Dermis blood vessel endothelial cell (primary cell): ENCODE measurements at places on chromosomes 5 and 9. TPM values are rescaled to one million over a fixed set of nuclear protein-coding genes. Genes with fewer than 3 reads are reported as not detected.

The PDGFRB gene
- 9.9 and 17.0 TPM in 2 replicates for total RNA-seq

The DNAI1 gene
- total RNA-seq: not detected in 2 replicates

The KIF12 gene
- total RNA-seq: 0.14 and 0.17 TPM in 2 replicates

The IL5 gene
- not detected in 2 replicates for total RNA-seq

The ARSI gene
- 0.28 and 0.68 TPM in 2 replicates for total RNA-seq

The KIF27 gene
- total RNA-seq: 2.7 and 4.4 TPM in 2 replicates

The IL17B gene
- total RNA-seq: not detected in 2 replicates

The PCDHB13 gene
- total RNA-seq: 1.4 TPM in 2 replicates

The GNG10 gene
- 72.0 and 106 TPM in 2 replicates for total RNA-seq

The DDX4 gene
- 0.17 TPM in 1 of 2 replicates, not detected in the other for total RNA-seq

DNA sequence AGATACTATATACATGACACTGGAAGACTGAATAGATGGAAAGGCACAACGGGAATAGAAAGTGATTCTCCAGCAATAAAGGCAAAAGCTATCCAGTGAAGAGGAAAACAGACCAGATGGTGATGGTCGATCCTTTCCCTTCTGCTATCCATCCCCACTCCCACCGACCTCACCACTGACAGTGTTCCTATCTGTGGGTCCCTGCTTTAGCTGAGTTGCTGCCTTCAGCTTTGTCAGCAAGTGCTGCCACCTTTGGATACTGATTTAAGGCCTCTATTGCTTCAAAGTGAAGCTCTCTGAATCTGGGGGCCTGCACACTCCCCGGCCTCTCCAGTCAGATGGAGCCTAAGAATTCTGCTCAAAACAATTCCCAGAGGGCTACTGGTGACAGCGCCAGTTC is 32.3 kb downstream of the EPB41L4A start:
- DNase-seq: no peak

DNA sequence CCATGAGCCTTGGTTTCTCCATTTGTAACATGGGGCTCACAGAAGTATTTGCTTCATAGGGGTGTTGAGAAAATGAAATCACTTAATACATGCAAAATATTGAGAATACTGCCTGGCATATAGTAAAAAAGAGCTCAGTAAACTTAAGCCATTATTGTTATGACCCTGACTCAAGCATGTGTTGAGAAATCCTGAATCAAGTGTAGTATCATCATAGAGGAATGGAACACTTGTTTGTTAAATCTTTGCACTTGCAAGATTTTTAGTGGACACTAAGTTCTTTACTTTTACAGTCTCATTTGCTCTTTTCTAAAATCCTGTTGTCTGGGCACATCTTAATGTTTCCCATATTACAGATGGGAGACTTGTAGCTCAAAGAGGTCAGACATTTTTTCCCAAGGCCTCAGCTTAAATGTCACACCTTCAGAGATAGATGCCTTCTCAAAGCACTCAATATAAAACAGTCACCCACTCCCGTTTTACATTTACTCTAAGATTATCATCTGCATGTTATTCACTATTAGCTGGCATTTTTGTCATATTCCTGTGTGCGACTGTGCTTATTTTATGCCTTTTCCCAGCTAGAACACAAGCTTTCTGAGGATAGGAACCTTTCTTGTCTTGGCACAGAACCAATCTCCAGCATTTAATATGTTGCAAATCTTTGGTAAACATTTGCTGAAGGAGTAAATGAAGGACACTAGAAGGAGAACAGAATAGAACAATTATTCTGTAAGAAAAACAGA is 250.0 kb upstream of the TNC start:
- no peak for DNase-seq

GRCh38 chr9:27125030-27125429 is 16.0 kb downstream of the TEK start:
- peak; percentile 93 for DNase-seq

DNA sequence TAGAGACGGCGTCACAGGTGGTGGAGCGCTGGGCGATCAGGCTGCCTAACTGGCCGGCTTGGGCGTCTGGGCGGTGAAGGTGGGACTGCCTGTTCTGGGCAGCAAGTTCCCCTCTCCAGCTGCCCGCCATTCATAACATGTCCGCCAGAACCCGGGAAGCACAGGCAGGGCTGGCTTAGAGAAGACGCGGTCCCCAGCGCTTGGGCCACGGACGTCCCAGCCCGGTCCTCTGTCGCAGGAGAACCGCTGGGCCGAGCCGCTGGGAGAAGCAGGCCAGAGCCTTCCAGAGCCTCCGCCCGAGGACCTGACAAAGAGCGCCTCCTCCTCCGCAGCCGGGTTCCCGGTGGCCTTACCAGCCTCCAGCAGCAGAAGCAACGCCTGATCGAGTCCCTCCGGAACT is 15.2 kb upstream of the HAND1 start:
- no peak for DNase-seq

GRCh38 chr9:131872006-131872405 is 132.1 kb upstream of the RAPGEF1 start:
- DNase-seq: no peak

- DNase-seq: no peak
Observed at GRCh38 chr5:89443508-89443907, 560.5 kb upstream of the MEF2C start.

DNA sequence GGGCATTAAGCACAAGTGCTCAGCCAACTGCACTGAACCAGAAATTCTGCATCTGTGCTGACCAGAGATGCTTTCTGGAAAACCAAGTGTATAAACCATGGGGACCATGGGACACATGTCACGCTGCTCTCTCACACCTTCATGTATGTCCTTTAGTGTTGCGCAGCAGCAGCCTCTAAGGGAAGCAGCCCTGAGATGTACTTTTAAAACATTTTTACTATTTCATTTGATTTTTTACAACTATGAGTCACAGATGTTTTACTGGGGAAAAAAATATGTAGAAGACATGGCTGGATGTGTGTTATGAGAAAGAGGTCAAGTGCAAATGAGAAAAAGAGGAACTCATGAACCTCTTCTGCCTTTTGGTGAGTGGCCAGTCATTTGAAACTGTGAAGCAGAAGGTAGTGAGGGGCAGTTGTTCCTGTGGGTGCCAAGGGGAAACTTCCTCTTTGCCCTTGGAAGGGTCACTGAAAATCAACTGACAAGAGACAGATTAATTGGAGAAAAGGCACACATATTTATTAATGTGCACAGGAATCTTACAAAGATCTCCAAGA is 31.4 kb upstream of the SYK start:
- no peak for DNase-seq

DNA sequence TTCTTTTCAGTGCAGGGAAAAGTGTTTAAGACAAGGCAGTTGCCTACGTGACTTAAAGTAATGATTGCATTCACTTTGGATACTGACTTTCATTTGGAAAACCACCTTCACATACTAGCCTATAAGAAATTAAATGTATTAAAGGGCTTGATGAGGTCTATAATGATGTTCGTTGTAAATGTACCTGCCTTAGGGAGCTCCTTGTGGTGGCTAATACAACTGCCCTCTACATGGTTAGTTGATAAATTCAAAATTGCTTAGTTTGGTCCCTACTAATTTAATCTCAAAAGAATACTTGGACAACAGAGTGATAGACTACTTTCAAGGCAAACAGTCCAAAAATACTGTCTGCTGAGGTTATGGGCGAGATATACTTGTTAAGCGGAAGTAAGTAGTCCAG is 3.8 kb downstream of the VLDLR start:
- DNase-seq: no peak

DNA sequence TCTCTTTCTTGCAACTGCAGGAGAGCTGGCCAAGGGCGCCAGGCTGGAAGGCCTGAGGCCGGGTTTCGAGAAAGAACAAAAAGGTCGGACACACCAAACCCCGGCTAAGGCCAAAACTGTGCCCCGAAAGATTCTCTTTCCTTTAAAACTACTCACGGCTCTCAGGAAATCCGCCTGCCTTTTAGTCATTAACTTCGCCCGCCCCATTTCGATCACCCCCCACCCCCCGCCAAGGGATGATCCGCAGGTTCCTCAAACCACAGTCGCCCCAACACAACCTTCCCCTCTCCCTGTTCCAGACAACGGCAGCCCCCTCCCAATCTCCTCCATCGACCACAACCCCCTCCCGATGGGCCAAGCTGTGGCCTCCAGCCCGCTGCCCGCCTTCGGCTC is 536 bp downstream of the FEM1C start:
- DNase-seq: peak; percentile 62

DNA sequence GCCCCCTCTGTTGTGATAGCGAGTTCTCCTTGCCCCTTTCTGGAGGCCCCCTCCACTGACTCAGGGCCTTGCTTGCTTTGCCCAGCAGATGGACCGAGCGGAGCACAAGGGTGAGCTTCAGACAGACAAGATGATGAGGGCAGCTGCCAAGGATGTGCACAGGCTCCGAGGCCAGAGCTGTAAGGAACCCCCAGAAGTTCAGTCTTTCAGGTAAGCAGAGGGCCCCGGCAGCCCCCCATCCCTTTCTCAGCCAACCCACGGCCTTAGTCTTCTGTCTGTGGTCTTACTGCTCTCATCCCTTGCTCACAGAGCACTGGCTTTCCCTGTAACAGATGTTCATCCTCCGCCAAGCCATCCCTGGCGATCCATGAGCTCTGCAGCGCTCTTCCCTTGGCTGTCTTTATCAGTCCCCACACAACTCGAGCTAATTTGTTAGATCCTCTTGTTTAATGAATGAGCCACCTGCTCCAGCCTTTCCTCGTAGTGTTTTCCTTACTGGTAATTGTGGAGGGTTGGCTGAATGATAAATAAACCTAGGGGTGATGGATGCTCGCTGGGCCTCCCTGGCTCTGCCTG is 18.4 kb upstream of the RARS1 start:
- DNase-seq: no peak

GRCh38 chr5:126449751-126450271 is 26.6 kb downstream of the GRAMD2B start:
- DNase-seq: peak; percentile 27

GRCh38 chr5:675111-675870 is 17.9 kb downstream of the TPPP start:
- DNase-seq: no peak

- DNase-seq: no peak
Observed at GRCh38 chr5:128966846-128967245, 1.6 kb downstream of the SLC27A6 start.

GRCh38 chr5:139335811-139336210 is 5.8 kb upstream of the PAIP2 start:
- no peak for DNase-seq

DNA sequence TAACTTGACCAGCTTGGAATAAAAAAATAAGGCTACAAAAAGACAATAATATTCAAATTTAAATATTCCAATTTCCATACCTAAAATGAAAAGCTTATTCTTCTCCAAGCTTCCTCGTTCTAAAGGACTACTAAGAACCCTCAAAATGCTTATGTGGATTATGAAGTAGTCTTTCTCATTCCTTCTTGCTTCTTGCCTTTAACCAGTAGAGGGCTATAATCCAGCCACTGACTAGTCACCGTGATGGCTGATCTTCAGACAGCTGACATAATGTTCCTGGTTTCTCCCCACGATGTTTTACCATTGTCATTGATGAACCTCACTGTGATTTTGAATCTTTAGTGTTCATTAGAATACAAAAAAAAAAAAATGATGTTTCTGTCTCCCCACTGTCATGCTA is 515.3 kb downstream of the TLE1 start:
- DNase-seq: no peak
